ENCODE measurements at places on chromosomes 4 and X. TPM values are rescaled to one million over a fixed set of nuclear protein-coding genes. Genes with fewer than 3 reads are reported as not detected.

The CDS1 gene
- 32.7 TPM for total RNA-seq

The BMPR1B gene
- total RNA-seq, result 2.3 TPM

The FAM47E gene
- 10.7 TPM for total RNA-seq

The PAGE5 gene
- total RNA-seq, result not detected

The UGT2B15 gene
- total RNA-seq, result 0.15 TPM

The BEX1 gene
- 2.1 TPM for total RNA-seq

The PNMA6A gene
- total RNA-seq, result 3.6 TPM

The USP17L12 gene
- not detected for total RNA-seq

- no peak for DNase-seq
Observed at GRCh38 chrX:28850955-28851354, 263.7 kb downstream of the IL1RAPL1 start.

DNA sequence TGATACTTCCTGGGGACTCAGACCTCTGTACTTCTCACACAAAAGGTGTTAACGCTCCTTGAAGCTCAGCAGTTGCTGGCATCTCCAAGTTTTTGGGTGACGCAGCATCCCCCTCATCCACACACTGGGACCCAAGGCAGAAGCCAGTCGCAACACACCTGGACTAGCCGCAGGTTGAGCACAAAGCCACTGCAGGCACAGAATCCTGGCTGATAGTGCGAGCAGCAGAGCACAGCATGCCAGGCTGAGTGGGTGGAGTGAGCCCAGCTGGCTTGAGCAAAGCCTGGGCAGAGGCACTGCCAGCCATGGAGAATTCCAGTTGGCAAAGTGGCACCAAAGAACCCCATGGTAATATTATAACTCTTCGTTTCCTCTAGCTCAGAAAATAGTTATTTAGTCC lies 873.2 kb upstream of the NDST4 start:
- no peak for DNase-seq

GRCh38 chr4:188992706-188993105 lies 853.5 kb downstream of the TRIML1 start:
- DNase-seq, result no peak

GRCh38 chr4:111748157-111748556 lies 397.1 kb upstream of the FAM241A start:
- no peak for DNase-seq

DNA sequence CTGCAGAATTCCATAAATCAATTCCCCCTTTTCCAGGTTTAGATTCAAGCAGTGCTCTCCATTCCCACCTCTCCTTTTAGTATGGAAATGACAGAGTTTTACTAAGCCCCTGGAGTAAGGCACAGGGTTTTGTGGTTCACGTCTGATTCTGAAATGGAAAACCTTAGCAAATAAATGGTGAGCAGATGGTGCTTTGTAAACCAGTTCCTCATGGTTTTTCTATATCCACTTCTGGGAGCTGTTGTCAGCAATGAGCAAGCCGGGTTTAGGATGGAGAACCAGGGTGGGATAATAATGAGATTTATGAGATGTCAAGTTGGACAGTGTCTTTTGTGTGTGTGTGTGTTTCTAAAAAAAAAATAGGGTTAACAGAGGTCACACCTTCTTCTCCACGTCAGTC lies 113.8 kb upstream of the RBPJ start:
- DNase-seq, result no peak

GRCh38 chrX:23235051-23235450 lies 99.6 kb upstream of the PTCHD1 start:
- DNase-seq, result no peak

- no peak for DNase-seq
Observed at GRCh38 chr4:183576701-183577404, 72.0 kb downstream of the ING2 start.

DNA sequence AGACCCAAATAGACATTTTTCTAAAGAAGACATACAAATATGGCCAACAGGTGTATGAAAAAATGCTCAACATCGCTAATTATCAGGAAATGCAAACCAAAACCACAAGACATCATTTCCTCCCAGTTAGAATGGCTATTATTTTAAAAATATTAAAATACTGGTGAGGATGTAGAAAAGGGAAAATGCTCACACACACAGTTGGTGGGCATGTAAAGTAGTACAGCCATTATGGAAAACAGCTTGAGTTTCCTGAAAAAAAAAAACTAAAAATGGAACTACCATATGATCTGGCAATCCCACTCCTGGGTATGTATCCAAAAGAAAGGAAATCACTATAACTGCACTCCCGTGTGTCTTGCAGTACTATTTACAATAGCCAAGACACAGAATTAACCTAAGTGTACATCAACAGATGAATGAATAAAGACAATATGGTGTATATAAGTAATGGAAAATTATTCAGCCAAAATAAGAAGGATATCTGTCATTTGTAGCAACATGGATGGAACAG lies 128.9 kb upstream of the DKK2 start:
- DNase-seq, result no peak

DNA sequence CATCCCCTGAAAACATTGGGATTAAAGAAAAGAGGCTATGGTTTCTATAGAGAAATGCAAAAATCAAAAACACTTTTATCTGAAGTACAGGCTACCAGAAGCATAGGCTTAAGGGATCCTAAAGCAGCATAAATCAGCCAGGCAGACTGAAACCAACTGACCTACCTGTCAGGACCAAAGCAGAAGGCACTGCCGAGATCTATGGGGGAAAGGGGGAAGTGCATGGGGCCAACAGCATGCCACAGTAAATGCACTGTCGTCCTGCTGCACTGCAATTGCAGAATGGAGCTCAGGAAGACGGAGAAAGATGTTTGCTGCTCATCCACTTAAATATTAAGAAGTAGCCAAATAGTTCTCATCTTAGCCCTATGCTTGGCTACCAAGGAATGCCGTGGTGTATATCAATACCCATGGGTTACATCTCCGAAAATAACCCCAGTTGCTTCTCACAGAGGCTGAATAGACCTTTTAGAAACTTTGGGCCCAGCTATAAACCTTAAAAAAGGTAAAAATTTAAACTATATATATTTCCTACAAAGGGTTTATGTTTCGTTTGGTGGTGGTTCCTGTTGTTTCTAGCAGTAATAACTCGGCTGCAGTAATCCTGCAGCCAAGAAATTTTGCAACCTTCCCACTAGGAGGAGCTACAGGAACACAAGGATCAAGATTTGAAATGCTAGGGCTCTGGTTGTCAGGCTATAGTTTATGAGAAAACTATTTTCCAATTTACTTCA lies 312.2 kb upstream of the DIAPH2 start:
- DNase-seq, result peak; percentile 84

GRCh38 chr4:37503261-37503660 lies 182.9 kb downstream of the RELL1 start:
- DNase-seq, result no peak

DNA sequence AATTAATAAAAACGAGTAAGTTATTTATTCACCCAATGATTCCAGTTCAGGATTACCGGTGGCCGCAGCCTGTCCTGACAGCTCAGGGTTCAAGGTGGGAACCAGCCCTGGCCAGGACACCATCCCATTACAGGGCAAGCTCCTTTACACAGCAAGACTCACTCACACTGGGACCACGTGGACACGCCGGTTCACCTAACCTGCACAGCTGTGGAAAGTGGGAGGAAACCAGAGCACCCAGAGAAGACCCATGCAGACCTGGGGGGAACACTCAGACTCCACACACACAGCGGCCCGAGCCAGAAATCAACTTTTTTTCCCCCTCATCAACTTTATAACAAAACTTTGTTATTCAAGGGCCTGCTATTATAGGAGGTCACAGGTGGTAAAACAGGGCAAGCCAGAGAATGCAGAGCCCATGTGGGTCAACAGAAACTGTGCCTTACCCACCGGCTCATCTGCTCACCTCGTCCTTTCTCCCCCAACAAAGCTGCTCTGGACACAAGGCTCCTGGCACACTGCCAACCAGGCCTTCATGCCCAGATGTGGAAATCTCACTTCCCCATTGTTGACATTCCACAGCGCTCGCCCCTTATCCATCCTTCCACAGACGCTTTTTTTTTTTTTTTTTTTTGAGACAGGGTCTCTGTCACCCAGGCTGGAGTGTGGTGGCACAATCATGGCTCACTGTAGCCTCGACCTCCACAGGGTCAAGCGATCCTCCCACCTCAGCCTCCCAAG lies 8.0 kb upstream of the ODAPH start:
- DNase-seq, result peak; percentile 67
